ENCODE measurements at places on chromosomes 4 and X. TPM values are rescaled to one million over a fixed set of nuclear protein-coding genes. Genes with fewer than 3 reads are reported as not detected.

DNA sequence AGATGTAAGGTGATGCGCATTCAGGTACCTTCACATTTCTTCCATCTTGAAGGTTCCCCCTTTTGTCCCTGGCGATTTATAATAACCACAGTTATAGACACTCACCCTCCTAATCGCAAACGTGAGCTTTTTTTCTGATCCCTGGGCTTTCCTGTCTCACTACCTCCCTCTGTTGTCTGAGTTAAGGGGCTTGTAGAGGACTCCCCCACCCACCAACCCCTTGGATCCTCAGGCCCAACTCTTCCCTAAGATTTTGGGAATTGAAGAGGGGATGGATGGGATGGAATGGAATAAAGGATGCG is 1.4 kb downstream of the CNKSR2 start:
- peak overlapping the region; percentile 20 for H3K27ac ChIP-seq
- DNase-seq, result no peak
- H3K36me3 ChIP-seq, result no peaks in the 10 kb centered on the region
- peak overlapping the region; percentile 87 for H3K4me3 ChIP-seq
- H3K4me1 ChIP-seq, result peaks cover 36% of the 10 kb centered on the region

GRCh38 chrX:22603060-22603459 is 330.3 kb downstream of the CBLL2 start:
- no peaks in the 10 kb centered on the region for H3K27me3 ChIP-seq
- no peaks in the 10 kb centered on the region for H3K36me3 ChIP-seq
- no peaks in the 10 kb centered on the region for H3K4me1 ChIP-seq
- H3K4me3 ChIP-seq, result no peak overlapping the region
- no peak for DNase-seq

DNA sequence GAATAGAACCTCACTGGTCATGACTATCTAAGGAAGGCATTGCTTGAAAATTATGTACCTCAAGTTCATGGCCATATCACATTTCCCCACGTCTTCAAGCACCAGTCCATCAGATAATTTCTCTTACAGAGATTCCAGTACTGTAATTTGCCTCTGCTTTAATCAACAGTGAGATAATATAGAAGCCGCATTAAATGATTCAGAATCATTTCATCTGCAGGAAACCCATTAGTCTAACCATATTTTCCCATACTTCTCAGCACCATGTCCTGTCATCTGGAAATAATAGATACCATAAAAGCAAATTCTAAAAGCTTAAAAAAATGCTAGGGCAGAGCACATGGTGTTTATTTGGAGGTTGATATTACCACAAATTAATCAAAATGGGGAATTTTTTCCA is 310.3 kb upstream of the SLIT2 start:
- no peaks in the 10 kb centered on the region for H3K4me1 ChIP-seq
- no peak overlapping the region for H3K4me3 ChIP-seq
- H3K27ac ChIP-seq, result no peak overlapping the region
- DNase-seq, result no peak
- no peaks in the 10 kb centered on the region for H3K36me3 ChIP-seq

GRCh38 chr4:17773135-17773698 is 8.2 kb downstream of the FAM184B start:
- H3K27me3 ChIP-seq, result peaks cover 3% of the 10 kb centered on the region
- DNase-seq, result no peak
- H3K36me3 ChIP-seq, result no peaks in the 10 kb centered on the region
- no peak overlapping the region for H3K27ac ChIP-seq
- no peak overlapping the region for H3K4me3 ChIP-seq

DNA sequence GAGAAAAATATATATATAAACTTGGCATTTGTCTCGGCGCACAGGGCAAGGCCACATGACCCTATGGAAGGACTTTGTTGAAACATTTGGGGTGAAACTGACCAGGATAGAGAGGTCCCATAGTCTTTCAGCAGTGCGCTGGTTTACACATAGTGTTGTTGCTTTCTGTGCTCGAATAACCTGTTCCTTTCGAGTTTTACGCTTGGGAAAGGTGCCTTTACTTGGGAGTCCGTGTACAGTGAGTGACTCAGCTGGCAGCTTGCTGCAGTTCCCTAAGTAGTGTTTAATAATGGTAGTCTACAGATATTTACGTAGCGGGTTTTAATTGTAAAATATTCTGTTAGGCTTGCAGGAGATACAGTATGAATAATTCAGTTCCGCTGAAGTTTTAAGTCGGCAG is 578 bp downstream of the APOOL start:
- H3K27ac ChIP-seq, result peak overlapping the region; percentile 76
- peaks cover 2% of the 10 kb centered on the region for H3K36me3 ChIP-seq
- peak overlapping the region; percentile 82 for H3K4me3 ChIP-seq
- DNase-seq, result no peak
- no peaks in the 10 kb centered on the region for H3K27me3 ChIP-seq

GRCh38 chr4:163681208-163681821 is 186.8 kb downstream of the TMA16 start:
- no peaks in the 10 kb centered on the region for H3K36me3 ChIP-seq
- H3K27me3 ChIP-seq, result peaks cover 3% of the 10 kb centered on the region
- H3K4me1 ChIP-seq, result no peaks in the 10 kb centered on the region

DNA sequence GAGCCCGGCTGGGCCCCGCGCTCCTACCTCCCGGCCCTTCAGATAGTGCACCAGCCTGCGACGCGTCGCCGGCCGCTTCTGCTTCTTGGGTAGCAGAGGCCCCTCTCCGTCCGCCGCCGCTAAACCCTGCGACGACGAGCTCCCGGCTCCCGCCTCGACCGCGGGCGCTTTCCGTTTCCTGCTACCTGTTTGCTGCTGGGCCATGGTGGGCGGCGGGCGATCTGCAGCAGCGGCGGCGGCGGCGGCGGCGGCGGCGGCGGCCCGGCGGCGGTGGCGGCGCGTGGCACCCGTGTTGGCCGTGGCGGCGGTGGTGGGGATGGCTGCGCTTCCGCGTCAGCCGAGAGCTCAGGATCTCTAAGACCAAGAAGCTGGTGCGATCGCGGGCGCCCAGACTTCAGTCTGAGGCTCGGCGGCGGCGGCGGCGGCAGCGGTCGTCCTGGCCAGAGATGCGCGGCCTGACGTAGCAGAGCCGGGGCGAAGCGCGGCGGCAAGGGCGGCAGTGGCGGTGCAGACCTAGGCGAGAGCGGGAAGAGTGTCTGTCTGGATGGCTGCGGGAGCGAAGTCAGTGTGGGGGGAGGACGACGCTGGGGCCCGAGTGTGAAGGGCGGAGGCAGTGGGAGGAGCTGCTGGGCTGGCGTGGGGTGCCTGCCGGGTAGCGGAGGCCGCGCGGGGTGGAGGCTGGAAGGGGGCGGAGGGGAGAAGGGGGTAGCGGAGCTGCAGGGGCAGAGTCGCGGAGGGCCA is at the start of gene DCAF12L2:
Gene DCAF12L2, minus strand, starts transcription at position 569 of the 741 bp plus-strand sequence. Its CDS starts 365 bp downstream, at position 204.
- H3K27me3 ChIP-seq, result peaks cover 13% of the 10 kb centered on the region
- H3K27ac ChIP-seq, result no peak within 1 kb of the TSS
- H3K36me3 ChIP-seq, result no peaks in the 10 kb centered on the region

GRCh38 chrX:36241397-36241796 is 321.9 kb downstream of the CFAP47 start:
- no peaks in the 10 kb centered on the region for H3K4me1 ChIP-seq
- no peak for DNase-seq
- no peaks in the 10 kb centered on the region for H3K27me3 ChIP-seq
- no peak overlapping the region for H3K27ac ChIP-seq

- no peaks in the 10 kb centered on the region for H3K4me1 ChIP-seq
- no peak overlapping the region for H3K27ac ChIP-seq
- no peaks in the 10 kb centered on the region for H3K36me3 ChIP-seq
- H3K27me3 ChIP-seq, result no peaks in the 10 kb centered on the region
- H3K4me3 ChIP-seq, result no peak overlapping the region
- no peak for DNase-seq
Observed at GRCh38 chr4:125200556-125200955, 114.2 kb upstream of the FAT4 start.

GRCh38 chr4:23759066-23759465 is 130.8 kb downstream of the PPARGC1A start:
- no peak for DNase-seq
- H3K4me1 ChIP-seq, result no peaks in the 10 kb centered on the region
- no peak overlapping the region for H3K4me3 ChIP-seq

- DNase-seq, result no peak
- no peaks in the 10 kb centered on the region for H3K36me3 ChIP-seq
- peaks cover 16% of the 10 kb centered on the region for H3K27me3 ChIP-seq
- no peak overlapping the region for H3K4me3 ChIP-seq
- no peaks in the 10 kb centered on the region for H3K4me1 ChIP-seq
- no peak overlapping the region for H3K27ac ChIP-seq
Observed at GRCh38 chr4:53479736-53480525, 102.5 kb downstream of the FIP1L1 start.

The SLC16A2 gene
- 0.36 TPM for total RNA-seq

The SMIM10 gene
- total RNA-seq, result 1.7 TPM

The DUSP9 gene
- total RNA-seq, result 0.14 TPM

- no peaks in the 10 kb centered on the region for H3K4me1 ChIP-seq
- DNase-seq, result no peak
- peaks cover 4% of the 10 kb centered on the region for H3K27me3 ChIP-seq
- H3K4me3 ChIP-seq, result no peak overlapping the region
Observed at GRCh38 chr4:185787926-185788679, 23.9 kb downstream of the SORBS2 start.

GRCh38 chr4:68373513-68373912 is 23.6 kb upstream of the YTHDC1 start:
- peak; percentile 75 for DNase-seq
- H3K27ac ChIP-seq, result peak overlapping the region; percentile 5
- no peaks in the 10 kb centered on the region for H3K27me3 ChIP-seq
- H3K4me3 ChIP-seq, result peak overlapping the region; percentile 59
- no peaks in the 10 kb centered on the region for H3K36me3 ChIP-seq

- H3K4me1 ChIP-seq, result no peaks in the 10 kb centered on the region
- no peaks in the 10 kb centered on the region for H3K27me3 ChIP-seq
- no peak for DNase-seq
- no peaks in the 10 kb centered on the region for H3K36me3 ChIP-seq
- H3K4me3 ChIP-seq, result no peak overlapping the region
- no peak overlapping the region for H3K27ac ChIP-seq
Observed at GRCh38 chrX:101564651-101565050, 14.3 kb downstream of the ARMCX1 start.

DNA sequence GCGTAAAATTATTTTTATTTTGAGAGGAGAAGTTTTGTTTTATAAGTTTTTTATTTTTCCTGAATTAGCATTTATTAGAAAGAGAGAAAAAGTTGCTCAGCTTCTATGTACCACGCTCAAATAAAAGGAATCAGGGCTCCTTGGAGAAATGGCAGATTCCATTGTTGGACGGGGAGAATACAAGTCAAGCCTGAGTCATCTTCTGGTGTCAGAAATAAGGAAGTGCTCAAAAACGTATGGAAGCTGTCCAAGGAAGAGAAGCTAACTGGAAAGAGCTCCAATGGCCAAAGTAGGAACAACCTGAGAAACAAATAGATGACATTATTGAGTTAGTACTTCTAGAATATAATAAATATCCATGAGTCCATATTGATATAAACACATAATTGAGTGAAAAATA is 89.3 kb upstream of the NEIL3 start:
- no peak for DNase-seq
- H3K27ac ChIP-seq, result no peak overlapping the region
- no peaks in the 10 kb centered on the region for H3K4me1 ChIP-seq
- no peak overlapping the region for H3K4me3 ChIP-seq
- H3K27me3 ChIP-seq, result peaks cover 6% of the 10 kb centered on the region

The LONRF3 gene
- total RNA-seq, result 1.7 TPM

GRCh38 chr4:6878451-6879059 is 31.1 kb upstream of the TBC1D14 start:
- no peak overlapping the region for H3K4me3 ChIP-seq
- H3K27me3 ChIP-seq, result no peaks in the 10 kb centered on the region

DNA sequence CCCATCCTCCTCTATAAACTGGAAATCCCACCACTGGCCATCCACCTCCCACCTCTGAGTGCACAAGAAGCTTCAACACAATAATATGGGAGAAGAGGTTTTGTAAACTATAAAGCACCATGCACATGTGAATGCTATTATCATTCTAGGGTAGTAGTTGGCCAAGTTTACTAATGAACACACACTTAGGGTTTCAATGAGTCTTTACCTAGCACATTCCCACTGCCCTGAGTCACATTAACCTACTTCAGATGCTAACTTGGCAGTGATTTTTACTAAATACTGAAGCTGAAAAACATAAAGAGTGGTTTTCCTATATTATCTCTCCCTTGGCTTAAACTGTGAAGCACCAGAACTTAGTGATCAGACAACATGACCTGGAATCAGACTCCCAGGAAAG is 93.9 kb downstream of the SH3KBP1 start:
- H3K4me1 ChIP-seq, result peaks cover 67% of the 10 kb centered on the region
- DNase-seq, result no peak
- H3K27ac ChIP-seq, result peak overlapping the region; percentile 61
- no peaks in the 10 kb centered on the region for H3K27me3 ChIP-seq
- peaks cover 35% of the 10 kb centered on the region for H3K36me3 ChIP-seq

DNA sequence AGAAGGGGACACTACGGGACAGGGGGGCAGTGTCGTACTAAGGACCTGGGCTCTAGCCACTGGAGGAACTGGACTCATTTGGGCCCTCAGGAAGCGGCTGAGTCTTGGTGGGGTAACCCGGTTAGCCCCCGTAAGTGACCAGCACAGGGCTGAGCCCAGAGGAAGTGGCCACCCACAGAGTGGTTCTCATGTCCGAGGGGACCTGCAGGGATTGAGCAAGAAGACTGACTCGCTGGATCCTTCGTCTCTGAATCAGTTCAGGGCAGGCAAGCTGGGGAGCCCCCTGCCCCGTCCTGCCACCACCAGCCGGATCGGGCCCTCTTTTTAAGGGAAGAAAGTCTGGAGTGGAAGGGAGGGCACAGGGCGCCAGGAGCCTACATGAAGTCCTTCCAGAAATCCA is 719 bp upstream of the BGN start:
- no peaks in the 10 kb centered on the region for H3K4me1 ChIP-seq
- no peaks in the 10 kb centered on the region for H3K36me3 ChIP-seq

DNA sequence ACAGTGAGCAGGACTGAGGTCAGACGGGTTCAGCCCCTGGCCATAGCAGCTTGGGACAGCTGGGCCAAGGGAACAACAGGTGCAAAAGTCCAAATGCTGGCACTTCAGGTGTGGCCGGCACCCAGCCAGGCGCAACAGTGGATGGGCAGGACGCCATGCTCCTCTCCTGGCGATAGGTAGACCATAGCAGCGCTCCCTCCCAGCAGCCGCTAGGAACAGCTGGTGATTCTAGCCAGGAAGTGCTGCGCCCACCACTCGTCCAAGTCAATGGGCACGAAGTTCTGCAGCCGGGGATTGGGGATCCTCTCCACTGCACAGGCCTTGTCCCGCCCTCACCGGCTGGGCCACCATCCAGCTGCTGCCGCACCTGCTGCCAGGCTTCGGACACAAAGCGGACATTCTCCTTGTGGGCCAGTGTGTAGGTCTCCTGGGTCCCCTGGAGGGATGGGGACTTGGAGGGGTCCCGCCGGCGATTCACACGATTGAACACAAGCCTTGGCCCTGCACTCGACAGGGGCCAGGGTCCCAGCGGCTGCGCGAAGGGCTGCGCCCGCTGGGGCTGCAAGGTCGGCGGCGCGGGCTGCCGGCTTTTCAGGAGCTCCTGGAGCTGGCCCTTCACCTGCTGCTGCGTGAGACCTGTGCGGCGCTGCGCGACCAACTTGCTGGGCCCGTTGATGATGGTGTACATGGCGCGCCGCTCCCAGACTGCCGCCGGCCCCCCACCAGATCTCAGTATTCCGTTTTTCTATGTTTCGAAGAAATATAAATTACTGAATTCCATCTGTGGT is 227.5 kb upstream of the STK26 start:
- H3K27ac ChIP-seq, result no peak overlapping the region
- H3K36me3 ChIP-seq, result peaks cover 11% of the 10 kb centered on the region
- H3K4me3 ChIP-seq, result no peak overlapping the region
- no peaks in the 10 kb centered on the region for H3K4me1 ChIP-seq
- no peaks in the 10 kb centered on the region for H3K27me3 ChIP-seq

All from activated CD8-positive, alpha-beta T cell treated with anti-CD3 and anti-CD28 coated beads for 36 hours (primary cell).